ENCODE measurements at places on chromosomes 12 and 14.

DNA sequence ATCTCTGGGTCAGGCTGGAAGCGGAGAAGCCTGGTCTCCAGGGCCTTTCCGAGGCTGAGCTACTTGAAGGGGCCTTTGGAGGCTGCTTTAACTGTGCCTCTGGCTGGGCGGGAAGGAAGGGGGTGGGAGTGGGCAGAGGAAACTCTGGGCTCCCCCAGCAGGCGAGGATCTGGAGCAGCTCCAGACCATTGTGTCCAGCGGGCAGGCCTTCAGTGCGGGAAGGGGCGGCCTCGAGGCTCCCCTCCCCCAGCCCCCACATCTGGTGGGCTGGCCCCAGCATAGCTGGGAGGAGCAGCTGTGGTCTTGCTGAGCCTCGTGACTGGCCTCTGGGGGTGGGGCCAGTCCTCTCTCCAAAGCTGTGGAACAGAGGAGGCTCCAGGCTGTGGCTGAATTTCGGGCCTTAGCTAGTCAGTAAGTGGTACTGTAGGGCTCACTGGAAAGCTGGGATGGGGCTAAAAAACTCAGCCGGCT, 3.4 kb downstream of the TAMALIN start:
- no peak for DNase-seq

- DNase-seq, result no peak
Measured at GRCh38 chr14:76430475-76430980, 54.6 kb downstream of the ESRRB start.

DNA sequence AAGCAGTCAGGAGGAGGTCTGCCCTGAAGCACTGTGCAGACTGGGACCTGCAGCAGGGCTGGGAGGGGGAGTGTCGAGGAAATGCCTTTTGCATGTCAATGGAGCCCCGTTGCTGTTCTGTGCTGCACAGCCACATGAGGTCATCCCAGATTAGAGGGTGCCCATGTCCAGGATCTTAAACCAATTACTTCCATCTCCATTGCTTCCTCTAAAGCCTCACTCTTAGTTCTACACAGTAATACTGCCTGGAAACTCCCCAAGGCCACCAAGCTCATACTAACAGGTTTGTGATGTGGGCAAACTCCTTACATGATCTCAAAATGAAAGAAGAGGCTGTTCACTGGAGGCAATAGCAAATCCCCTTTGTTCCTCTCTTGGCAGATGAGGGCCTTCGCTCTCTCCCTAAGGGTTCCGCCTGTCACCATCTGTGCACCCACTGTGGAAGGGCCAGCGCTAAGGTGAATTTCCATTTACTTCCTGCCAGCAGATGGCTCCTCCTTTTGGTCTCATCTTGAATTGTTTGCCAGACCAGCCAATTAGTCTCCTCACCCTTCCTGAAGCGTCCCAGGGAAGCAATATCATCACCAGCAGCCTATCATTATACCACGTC, 35.4 kb upstream of the LTA4H start:
- DNase-seq, result no peak

GRCh38 chr14:102778338-102779083, 1.3 kb downstream of the TRAF3 start:
- no peak for DNase-seq

GRCh38 chr12:105907982-105908381, 230.8 kb downstream of the NUAK1 start:
- no peak for DNase-seq

- DNase-seq, result no peak
Measured at GRCh38 chr12:15580431-15580830, 208.8 kb downstream of the EPS8 start.
